CD4-positive, alpha-beta T cell treated with Interleukin-2 at 100 ng/mL for 4 hours (primary cell): ENCODE measurements at places on chromosomes 6 and 20.
A peak's percentile ranks its signal among the peaks of the same experiment; 100 is the strongest.

GRCh38 chr6:3841711-3842565, 7.2 kb upstream of the FAM50B start:
- DNase-seq: no peak

GRCh38 chr6:151784441-151785214, 22.9 kb upstream of the ESR1 start:
- DNase-seq: no peak

- DNase-seq: no peak
These were observed 290.2 kb upstream of the CNR1 start for GRCh38 chr6:88456221-88456859.

DNA sequence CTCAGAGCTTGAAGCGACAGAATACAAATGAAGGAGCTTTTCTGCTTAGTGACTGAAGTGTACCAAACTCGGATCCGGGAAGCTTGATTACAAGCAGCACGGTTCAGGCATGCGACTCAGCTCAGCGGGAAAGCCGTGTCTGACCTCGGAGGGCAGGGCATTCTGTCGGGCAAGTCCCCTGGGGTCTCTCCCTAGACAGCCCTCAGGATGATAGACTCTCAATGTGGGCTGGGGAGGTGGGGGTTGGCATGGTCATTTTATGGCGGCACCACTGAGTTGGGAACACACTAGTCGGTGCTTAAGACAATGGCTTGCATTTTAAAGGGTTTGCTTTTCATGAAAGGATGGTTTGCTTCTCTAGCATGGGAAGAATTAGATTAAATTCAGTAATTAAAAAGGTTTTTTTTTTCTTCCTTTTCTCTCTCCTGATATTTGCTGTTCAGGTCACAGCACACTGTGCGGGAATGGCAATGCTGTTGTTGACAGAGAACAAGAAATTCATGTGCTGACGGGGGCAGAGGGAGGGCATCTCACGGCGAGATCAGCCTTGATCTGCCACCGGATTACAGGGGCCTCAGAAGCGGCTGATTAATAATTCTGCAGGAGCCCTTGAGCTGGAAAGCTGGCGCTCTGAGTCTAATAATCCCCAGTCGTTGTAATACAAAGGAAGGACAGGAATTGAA, 80.7 kb upstream of the TRAF3IP2 start:
- no peak for DNase-seq

- DNase-seq: no peak
These were observed 15.2 kb downstream of the COX4I2 start for GRCh38 chr20:31652917-31653396.

GRCh38 chr6:29490055-29490454, 2.3 kb upstream of the MAS1L start:
- no peak for DNase-seq

DNA sequence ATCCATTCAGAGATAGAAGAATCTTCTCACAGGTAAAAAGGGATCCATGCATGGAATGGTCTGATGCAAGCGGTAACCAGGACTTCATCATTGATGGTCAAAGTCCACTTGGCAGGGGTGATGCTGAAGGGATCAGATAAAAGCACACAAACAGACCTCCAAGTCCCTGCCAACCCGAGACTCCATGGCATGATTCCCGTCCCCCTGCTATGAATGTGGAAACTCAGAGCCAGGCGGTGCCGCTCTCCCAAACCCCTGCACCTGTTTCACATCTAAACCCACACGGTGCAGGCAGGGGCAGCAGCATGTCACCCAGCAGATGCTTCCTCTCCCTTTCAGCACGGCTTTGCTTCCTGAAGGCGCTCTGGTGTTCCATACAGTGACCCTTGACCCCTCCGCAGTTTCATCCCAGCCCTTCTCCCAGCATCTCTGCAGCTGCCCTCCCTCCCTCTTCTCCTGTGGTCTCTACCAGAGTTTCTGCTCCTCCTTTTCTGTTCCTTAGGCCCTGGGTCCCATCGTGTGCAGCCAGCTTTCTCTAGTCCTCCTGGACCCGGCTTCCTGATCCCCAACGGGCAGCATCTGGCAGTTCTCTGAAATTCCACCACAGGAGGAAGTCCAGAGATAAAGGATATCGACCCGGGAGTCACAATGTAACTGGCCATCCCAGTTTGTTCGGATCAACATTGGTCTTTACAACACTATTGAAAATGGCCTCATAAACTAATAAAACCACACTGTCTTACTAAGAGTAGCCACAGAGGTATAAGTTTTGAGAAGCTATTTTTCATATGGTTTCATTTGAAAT, 235.0 kb downstream of the TTLL2 start:
- DNase-seq: no peak

DNA sequence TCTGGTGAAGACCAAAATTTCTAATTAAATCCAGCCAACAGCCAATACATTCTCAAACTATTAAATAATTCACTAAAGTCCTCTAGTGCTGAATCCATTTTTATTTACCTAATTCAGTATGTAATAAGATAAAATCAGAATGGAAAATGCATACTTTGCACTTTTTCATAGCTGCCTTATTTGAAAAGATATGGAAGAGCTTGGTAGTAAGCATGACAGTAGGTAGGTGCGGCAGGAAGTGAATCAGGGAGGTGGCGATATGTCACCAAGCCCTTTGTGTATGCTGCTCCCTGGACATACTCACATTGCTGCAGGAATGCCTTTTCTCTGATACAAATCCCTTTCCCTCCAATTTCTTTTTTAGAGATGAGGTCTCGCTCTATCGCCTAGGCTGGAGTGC, 10.2 kb upstream of the TGM3 start:
- no peak for DNase-seq

- DNase-seq: no peak
These were observed 641.1 kb downstream of the DHX35 start for GRCh38 chr20:39603219-39603618.

DNA sequence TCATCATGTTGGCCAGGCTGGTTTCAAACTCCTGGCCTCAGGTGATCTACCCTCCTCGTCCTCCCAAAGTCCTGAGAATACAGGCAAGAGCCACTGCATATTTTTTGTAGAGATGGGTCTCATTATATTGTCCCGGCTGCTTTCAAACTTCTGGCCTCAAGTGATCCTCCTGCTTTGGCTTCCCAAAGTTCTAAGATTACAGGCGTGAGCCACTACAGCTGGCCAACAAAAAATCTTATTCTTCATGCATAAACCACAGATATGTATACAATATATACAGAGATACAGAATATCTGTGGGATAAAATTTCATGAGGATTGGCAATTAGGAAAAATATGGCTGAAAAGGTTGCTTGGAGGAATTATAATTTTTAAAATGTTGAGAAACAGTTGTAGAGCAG, 49.9 kb downstream of the SLC35A1 start:
- DNase-seq: no peak

DNA sequence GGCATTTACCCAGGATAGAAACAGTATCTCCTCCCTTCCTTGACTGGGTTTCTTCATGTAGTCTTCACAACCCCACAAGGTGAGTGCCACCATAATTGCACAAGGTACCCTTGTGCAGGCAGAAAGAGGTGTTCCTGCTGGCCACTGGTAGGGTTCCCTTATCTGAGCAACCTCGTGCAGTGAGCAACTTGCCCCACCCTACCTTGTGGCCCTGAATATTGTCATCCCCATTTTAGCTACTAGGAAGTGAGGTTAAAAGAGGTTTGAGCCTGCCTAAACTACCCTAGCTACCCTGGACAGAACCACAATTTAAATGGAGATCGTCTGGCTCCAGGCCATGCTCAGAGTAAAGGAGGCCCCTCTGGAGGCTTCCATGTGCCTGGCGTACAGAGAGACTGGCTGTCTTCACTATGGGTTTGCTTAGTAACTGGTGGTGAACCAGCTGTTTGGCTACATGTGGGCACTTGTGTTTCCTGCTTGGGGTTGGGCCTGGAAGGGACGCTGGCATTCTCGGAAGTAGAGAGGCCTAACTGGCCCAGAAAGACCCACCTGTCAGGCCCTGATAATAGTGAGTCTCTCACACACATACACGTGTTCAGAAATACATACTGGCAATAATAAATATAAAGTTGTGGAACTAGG, 148.8 kb downstream of the LRFN2 start:
- no peak for DNase-seq

DNA sequence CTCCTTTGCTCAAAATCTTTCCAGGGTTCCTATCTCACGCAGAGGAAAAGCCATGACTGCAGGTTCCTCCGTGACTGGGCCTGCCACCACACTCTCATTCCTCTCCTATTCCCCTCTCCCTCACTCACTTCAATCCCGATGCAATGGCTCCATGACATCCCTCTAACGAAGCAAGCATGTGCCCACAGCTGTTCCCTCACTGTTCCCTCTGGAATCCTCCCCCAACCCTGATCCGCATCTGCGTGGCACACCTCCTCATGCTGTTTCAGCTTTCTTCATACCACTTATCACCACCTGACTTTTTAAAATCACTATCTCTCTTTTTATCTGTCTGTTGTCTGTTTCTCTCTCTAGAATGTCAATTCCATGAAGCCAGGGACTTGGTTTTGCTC, 25.5 kb downstream of the ANGPT4 start:
- DNase-seq: no peak

GRCh38 chr6:137102851-137103492, 58.2 kb upstream of the IL20RA start:
- DNase-seq: peak; percentile 23

GRCh38 chr6:81696524-81696923, 56.0 kb downstream of the TENT5A start:
- DNase-seq: no peak

GRCh38 chr6:112946051-112946450, 598.9 kb downstream of the RFPL4B start:
- DNase-seq: no peak

- no peak for DNase-seq
These were observed 40.8 kb upstream of the TMEM244 start for GRCh38 chr6:129901910-129902309.

- no peak for DNase-seq
These were observed 96.2 kb downstream of the TTLL2 start for GRCh38 chr6:167420858-167421766.

DNA sequence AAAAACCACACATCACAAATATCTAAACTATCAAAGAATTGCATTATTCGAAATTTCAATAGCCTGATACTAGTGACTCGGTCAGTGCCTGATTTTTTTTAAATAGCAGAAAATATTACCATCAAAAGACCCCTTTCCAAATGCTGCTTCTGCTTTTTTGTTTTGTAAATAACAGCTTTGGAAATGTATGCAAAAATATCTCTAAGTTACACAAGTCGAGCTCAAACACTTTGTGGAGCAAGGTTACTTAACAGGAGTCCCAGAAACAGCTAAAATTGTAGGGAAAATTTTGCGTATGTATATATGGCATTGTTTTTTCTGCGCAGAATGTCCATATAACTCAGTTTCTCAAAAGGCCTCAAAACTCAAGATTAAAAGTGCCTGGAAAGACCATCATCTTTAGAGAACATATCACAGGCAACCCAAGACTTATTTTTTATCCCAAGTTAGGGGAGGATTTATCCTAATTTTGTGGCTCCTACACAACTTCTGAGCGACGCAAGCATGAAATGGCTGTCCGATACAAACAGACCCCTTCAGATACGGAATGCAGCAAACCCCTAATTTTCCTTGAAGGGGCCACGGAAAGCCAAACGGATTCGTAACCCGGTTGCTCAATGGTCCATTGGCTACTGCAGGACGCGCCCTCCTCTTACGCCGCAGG, 1.3 kb downstream of the CEP85L start:
- DNase-seq: no peak

GRCh38 chr6:143149771-143150170, 89.1 kb downstream of the AIG1 start:
- DNase-seq: no peak

DNA sequence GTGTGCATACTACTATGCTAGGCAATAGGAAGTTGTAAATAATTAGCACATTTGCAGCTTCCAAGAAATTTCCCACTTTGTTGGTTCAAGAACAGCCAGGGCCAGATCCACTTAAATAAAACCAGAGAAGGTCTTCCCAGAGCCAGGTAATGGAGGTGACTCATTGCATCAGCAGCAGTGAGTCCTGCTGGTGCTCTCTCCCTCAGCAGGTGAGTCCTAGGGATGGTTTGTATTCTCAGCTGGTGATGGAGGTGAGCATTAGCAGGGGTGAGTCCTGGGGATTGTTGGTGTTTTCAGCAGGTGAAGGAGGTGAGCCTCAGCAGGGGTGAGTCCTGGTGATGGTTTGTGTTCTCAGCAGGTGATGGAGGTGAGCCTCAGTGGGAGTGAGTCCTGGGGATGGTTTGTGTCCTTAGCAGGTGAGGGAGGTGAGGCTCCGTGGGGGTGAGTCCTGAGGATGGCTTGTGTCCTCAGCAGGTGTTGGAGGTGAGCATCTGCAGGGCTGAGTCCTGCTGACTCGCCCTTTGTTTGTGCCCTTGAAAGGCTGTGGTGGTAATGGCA, 232.8 kb upstream of the EXOC2 start:
- no peak for DNase-seq

DNA sequence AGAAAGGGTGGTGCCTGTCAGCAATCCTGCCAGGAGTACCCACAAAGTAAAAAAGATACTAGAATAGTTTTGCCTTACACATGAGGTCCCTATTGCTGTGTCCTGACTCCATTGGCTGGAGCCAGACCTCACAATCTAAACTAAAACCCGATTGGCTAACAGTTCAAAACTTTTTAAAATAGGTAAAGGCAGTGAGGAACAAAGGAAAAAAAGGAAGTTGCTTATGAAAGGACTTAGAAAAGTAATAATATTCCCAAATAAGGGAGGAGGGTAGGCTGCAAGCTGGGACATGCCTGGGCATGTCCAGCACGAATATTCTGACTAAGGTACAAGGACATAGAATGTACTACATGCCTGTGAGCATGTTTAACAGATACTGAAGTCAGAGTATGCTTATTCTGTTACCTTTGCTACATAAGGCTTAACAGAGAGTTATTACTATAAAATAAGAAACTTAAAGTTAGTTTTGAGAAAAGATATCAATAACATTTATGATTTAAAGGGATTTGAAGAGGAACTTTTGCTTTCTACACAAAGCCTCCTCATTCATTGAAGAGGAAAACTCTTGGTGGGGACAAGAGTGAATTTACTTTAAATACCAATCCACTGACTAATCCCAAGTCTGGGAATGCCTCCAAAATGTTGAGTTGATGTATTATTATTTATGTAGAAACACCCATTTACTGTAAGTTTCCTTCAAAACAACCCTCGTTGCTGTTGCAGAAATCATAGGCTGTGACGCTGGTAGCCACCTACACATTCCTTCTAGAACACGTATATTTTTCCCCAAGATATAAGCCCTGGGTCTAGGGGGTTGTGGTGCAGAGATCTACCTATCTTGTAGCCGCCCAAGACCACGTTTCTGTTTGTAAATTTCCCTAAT, 8.2 kb upstream of the MTHFD1L start:
- no peak for DNase-seq

- no peak for DNase-seq
These were observed 68.6 kb downstream of the LCA5 start for GRCh38 chr6:79468587-79468986.

GRCh38 chr6:27471365-27472115, 1.4 kb downstream of the ZNF184 start:
- no peak for DNase-seq

GRCh38 chr6:34986845-34987246, 97.8 kb downstream of the ANKS1A start:
- peak; percentile 53 for DNase-seq

DNA sequence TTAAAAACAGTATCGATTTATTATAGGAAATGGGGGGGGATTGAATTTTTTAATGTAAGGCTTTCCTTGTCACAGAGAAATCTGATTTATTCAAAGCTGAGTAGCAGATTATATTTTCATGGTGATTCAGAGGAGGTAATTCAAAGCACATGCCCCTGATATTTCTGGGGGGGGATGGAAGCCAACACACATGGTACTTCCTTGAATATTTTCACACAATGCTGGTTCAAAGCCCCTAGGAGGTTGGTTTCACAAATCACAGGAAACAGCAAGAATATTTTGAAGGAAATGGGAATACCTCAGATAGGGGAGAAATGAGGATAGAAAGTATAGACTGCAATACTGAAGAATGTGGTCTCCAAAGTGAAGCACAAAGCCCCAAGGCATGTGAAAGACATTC, 98.8 kb downstream of the RTN4IP1 start:
- no peak for DNase-seq
